ENCODE measurements at places on chromosomes 13 and 19.

DNA sequence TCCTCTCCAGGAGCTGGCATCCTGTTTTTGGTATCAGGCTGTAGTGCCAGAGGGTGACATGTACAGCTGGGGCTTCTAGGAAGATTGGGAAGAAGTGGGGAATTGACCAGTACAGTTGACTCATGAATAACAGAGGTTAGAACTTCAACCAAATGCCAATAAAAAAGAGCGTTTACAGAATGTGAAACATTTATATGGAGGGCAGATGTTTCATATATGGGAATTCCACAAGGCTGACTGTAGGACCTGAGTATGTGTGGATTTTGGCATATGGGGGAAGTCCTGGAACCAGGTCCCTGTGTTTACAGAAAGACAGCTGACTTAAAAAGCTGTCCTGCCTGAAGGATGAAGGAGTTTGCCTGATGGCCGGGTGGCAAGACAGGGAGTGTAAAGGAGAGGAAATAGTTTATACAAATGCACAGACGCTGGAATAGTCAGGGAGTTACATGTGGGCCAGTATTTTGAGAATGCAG is 5.2 kb downstream of the CHAMP1 start:
- DNase-seq, result no peak

GRCh38 chr13:101535192-101535746 is 82.8 kb downstream of the ITGBL1 start:
- no peak for DNase-seq

DNA sequence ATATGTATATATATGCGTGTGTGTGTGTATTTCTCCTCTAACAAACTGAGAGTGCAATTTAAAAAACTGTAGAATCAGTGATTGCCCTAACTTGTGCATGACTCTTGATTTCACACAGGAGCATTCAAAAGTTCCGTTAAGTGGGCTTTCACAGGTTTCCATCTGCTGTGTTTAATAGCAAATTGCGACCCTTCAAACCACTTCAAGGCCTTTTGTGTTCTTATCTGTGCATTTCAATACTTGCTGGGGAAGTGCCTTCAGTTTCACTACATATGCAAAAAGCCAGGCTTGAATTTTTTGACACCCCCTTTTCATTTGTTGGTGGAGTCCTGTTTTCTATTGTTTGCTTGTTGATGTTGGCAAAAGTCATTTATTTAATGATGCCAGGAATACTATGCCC is 158.0 kb downstream of the TM9SF2 start:
- DNase-seq, result no peak

- no peak for DNase-seq
Observed at GRCh38 chr19:17579661-17580244, 24.3 kb downstream of the COLGALT1 start.

GRCh38 chr19:6613711-6614110 is 22.8 kb upstream of the CD70 start:
- DNase-seq, result no peak

GRCh38 chr13:47945738-47946137 is 55.3 kb downstream of the SUCLA2 start:
- no peak for DNase-seq

- DNase-seq, result peak; percentile 16
Observed at GRCh38 chr19:55251341-55252081, 7.3 kb downstream of the PPP6R1 start.

DNA sequence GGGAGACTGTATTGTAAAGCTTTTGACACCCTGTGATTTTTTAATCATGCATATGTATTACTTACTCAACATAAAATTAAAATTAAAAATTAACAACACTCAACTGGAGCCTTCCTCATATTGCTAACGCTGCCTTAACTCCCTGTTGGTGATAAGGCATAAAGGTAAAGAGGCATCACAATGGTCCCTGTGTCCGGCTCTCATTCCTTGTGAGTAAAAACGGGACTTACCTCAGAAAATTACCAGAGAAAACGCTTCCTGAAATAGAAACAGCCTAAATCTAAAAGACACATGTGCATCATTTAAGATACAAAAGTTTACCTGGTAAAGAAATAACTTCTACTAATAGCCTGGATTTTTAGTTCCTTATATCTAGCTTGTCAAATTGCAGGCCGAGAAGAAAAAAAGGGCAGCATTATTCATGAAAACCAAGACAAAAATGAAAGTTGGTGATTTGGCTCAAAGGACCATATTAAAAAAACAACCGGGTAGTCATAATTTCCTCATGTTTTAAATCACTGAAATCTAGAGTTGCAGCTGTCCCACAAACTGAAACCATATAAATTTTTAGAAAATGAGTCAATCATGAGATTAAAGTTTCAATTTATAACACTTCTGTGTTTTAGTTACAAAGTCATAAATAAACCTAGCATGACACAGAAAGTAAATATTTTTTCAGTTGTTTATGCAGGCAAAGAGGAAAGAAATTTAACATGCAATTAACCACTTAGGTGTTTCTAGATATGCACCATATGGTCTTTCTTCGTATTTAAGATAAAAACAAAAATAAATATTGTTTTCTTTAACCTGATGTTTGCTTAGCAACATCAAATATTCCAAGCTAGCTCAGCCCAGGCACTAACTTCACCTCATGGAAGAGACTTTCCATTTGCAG is 94.7 kb downstream of the MIPEP start:
- no peak for DNase-seq

- no peak for DNase-seq
Observed at GRCh38 chr13:66842766-66843165, 387.4 kb downstream of the PCDH9 start.

DNA sequence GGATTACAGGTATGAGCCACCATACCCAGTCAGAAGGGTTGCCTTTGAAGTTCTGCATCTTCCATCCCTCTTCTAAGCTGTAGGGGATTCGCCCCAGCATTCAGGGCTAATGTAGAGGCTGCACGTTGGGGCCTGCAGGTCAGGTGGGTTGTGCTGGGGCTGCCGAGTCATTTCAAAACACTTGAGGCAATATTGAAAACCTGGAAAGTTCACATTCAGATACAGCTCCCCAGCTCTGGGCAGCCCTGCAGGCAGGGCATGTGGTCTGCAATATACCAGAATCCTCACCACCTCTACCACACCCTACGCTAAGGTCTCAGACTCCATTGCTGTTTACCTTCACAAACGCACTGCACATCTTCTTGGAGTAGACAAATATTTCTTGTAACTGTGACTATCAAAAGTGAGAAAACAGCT is 24.6 kb downstream of the CCNE1 start:
- DNase-seq, result no peak

DNA sequence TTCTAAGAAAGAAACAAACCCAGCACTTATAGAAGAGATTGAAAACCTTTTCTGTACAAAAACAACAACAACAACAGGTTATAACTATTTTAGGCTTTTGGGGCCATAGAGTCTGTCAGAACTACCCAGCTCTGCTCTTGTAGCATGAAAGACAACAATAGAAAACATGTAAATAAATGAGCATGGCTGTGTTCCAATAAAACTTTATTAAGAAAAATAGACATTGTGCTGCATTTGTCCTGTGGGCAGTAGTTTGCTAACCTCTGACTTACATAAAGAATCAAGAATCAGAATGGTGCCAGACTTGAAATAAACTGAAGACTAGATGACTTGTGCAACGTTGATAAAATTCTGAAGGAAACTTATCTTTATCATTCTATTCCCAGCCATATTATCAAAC is 617.5 kb downstream of the DIAPH3 start:
- DNase-seq, result no peak

GRCh38 chr13:87356314-87356713 is 314.9 kb upstream of the SLITRK5 start:
- no peak for DNase-seq

Measured in activated CD4-positive, alpha-beta T cell treated with anti-CD3 and anti-CD28 coated beads for 1 hour (primary cell).